ENCODE measurements at places on chromosomes 3 and 15.

- no peak for DNase-seq
Measured at GRCh38 chr3:32759342-32759741, 58.5 kb upstream of the TRIM71 start.

GRCh38 chr15:47588958-47589357, 128.3 kb upstream of the SEMA6D start:
- no peak for DNase-seq

DNA sequence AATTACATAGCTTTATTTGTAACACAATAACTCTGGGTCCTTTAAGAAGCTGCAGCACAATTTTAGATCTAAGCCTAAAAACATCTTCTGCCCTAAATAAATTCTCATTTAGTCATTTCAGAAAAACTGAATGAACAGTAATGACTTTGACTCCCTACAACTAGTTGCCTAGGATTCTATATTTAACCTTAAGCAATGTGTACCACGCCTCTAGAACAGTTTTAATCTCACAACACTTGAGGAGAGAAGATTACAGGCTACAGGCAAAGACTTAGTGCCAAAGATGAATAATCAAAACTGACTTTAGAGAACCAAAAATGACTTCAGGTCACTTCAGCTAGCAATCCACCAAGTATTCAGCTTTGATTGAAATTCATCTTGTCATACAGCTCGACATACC, 192.8 kb downstream of the ULK4 start:
- DNase-seq, result no peak

GRCh38 chr3:196651819-196652218, 12.3 kb downstream of the NRROS start:
- DNase-seq, result no peak

Data from stimulated activated CD4-positive, alpha-beta T cell treated with anti-CD3 and anti-CD28 coated beads, Interleukin-2, amount 100 ng/mL, for 48 hours (primary cell).